ENCODE measurements at places on chromosomes 7 and 10.

DNA sequence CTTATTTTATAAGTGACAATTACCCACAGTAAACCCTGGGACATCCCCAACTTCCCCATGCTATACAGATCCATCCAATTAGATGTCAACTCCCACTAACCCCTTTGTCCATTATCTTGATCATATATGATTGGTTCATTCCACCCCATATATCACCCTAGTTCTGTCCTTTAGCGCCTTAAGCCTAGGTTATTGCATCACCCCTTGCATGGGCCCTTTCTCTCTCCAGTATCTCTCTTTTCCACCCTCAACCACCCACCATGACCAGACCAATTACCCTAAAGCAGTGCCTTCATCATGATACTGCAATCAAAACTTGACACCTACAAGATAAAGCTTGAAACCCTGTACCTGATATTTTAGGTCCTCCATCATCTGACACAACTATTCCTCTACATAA lies 37.9 kb upstream of the GATAD1 start:
- DNase-seq, result no peak

DNA sequence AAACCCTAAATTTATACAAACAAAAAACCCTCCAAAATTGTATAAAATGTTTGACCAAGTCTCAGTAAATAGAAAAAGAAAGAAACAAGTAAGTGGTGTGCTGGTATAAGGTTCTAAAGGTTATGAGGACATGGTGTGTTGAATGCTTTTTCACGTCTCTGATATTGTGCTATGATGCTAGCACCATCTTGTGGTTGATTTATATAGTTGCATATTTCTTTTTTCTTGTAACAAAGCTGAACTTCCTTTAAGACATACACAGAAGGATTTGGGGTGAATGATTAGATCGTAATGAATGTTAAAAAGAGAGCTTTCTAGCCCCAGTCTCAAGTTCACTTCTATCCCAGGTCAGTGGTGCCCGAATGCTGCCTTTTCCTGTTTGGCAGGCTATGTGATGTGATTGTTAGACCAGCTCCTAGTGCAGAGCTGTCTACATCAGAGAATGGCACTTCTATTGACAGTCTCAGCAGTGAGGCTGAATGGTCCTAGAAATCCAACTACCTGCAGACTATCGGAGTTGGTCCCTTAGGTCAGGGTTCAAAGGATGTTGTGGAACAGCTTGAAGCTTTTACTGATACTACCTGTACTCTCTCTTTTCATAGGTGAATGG lies 25.0 kb downstream of the VTI1A start:
- no peak for DNase-seq

DNA sequence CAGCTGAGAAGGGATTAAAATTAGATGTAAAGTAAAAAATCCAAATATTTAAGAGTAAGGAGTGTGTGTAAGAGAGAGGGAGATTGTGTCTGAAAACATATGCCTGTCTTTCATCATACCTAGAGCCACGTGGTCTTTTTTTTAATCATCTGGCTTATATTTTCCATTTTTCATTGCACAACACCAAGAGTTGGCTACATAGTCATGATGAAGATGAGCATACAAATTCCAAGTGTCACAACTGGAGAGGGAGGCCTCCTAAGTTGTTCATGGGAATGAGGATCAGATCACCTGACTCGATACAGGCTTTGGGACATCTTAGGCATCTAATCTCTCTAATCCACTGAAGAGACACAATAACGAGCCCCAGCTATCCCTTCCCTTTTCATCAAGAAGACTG lies 47.2 kb upstream of the CCDC3 start:
- no peak for DNase-seq

GRCh38 chr10:11881477-11882417 lies 58.6 kb downstream of the PROSER2 start:
- no peak for DNase-seq

GRCh38 chr10:10207538-10207937 lies 810.1 kb upstream of the CELF2 start:
- no peak for DNase-seq

DNA sequence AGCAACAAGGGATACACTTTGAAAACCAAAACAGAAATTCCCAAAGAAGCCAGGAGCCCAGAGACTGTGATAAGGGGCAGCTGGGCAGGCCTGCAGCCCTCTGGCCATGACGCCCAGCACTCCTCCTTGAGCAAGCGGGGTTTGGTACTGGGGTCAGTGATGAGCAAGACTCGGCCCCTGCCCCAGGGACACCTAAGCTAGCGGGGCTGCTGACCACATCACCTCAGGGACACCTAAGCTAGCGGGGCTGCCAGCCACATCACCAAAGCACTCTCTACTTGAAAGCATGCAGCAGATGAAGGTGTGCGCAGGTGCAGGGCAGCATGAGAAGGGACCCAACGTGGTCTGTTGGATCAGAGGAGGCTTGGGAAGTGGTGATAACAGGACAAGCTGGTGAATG lies 108.0 kb upstream of the PPP2R2D start:
- DNase-seq, result no peak

DNA sequence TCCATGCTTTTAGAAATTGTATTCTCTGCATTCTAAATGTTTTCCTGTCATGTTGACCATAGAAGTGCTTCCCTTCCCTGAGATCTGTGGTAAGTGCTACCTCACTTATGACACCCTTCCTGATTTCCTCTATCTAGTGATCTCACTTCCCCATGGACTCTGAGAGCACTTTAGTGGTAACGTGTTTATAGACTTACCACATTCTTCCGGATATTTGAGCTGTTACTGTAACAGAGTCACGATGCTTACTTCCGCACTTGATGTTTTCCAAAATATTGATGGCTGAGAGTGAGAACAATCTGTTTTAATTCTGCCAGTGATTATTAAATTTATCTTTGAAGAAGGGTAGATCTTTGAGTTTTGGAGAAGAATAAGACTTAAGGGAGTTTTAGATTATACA lies 60.1 kb upstream of the NAMPT start:
- no peak for DNase-seq

GRCh38 chr7:1749351-1749863 lies 79.3 kb downstream of the ELFN1 start:
- DNase-seq, result no peak

DNA sequence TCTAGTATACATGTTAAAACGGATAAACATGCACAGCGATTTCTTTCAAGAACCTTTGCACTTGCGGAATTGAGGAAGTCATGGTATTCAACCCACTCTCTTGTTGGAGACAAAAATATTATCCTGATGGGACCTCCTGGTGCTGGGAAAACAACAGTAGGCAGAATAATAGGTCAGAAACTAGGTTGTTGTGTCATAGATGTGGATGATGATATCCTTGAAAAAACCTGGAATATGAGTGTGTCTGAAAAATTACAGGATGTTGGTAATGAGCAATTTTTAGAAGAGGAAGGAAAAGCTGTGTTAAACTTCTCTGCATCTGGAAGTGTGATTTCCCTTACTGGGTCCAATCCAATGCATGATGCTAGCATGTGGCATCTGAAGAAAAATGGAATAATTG lies 6.9 kb downstream of the THNSL1 start:
- DNase-seq, result no peak

GRCh38 chr7:16066805-16067459 lies 354.4 kb downstream of the CRPPA start:
- DNase-seq, result no peak

- no peak for DNase-seq
Measured at GRCh38 chr7:94043299-94043698, 39.1 kb upstream of the BET1 start.

DNA sequence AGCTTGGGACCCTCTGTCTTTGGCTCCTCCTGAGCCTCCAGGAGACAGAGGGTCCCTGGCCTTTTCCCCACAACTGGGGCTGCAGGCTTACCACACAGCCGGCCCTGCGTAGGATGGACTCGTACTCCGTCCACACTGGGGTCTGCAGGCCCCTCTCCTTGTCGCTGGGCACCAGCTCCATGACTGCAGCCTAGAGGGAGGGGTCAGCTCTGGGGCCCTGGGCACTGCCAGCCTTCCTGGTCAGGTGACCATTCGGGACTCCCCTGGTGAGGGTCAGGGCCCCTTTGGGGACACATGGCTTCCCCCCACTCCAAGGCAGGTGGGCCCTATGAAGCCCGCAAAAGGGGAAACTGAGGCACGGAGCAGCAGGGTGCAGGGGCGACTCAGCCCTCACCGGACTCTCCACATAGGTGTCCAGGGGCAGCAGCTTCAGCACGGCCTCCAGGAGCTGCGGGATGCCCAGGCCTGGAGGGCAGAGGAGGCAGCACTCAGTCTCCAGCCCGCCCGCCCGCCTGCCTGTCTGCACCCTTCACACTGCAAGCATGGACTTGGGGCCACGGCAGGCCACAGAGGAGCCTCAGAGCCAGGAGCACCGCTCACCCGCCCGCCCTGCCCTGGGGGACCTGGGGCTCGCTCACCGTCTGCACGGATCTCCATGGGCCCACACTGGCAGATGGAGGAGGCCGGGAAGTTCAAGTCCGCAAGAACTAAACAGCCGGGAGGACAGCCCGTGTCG lies 1.1 kb downstream of the FUOM start:
- DNase-seq, result no peak

- DNase-seq, result peak; percentile 2
Measured at GRCh38 chr10:45249978-45250693, 65.3 kb downstream of the OR13A1 start.

- no peak for DNase-seq
Measured at GRCh38 chr7:120793213-120793936, 64.6 kb downstream of the TSPAN12 start.

- no peak for DNase-seq
Measured at GRCh38 chr7:106177300-106177690, 65.2 kb upstream of the SYPL1 start.

DNA sequence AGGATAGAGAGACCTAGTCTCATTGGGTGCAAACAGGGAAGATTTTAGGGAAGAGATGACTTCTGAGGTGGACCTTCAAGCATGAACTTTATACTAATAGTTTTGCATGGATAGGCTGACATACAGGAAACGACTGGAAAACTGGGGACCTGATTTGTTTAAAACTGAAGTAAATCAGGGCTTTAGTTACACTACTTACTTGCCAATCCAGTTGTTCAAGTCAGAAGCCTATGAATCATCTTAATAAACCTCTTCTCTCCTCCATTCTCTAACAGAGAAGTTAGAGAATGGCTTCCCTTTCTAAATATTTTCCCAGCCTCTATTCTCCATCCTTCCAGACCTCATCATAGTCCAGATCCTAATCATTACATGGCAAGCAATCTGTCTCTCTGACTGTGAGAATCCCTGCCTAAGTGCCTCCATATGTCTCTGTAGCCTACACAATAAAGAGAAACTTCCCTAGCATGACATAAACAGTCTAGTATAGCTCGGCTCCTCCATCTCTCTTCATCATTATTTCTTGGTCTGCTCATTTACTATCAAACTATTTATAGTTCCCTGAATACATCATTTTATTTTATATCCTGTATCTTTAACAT lies 55.8 kb downstream of the PRKG1 start:
- peak; percentile 16 for DNase-seq

DNA sequence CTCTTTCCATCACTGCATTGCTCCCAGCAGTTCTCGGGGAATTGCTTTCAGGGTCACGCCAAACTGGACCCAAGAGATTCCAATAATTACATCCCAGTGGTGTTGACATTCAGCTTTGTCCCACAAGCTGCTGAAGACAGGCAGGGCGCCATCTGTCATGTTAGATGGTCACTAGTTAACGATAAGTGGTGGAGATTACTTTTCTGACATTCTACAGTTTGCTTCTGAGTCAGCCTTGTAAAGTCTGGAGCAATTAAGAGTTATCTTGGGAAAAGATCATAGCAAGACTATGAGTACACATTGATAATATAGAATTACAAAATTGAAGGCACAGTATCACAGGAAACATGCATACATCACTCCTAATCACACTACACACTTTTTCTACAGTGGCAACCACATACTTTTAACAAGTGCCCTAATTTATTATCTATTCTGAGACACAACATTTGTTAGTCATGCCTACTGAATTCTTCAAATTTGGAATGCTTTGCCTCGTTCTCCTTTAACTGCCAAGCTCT lies 41.9 kb downstream of the SEMA3C start:
- DNase-seq, result peak; percentile 88

DNA sequence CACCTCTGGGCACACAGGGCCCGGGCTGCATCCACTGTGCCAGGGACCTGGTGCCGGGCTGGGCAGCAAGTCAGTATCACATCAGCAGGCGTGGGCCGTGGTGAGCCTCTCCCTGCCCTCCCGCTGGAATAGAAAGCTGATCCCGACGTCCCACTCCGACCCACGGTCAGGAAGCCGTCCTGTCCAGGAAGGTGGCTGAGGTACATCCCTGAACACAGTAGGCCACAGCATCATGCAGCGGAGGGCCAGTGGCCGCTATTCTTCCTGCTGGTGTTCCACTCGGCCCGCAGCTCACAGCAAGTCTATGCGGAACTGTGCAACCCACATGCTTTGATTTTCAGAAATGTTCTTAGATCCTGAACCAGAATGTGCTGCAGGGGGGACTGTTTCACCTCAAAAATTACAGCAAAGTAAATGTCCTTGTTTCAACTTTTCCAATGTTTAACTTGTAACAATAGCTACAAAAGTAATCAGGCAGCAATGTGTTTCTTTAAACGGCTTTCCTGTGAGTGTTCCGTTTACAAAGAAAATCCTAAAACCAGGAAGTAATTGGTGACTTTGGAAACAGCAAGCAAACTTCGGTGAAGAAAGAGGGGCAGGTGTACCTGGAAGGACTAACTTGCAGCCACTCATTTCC lies 676 bp upstream of the GPR146 start:
- no peak for DNase-seq

- DNase-seq, result no peak
Measured at GRCh38 chr10:104090611-104091010, 4.9 kb upstream of the COL17A1 start.

DNA sequence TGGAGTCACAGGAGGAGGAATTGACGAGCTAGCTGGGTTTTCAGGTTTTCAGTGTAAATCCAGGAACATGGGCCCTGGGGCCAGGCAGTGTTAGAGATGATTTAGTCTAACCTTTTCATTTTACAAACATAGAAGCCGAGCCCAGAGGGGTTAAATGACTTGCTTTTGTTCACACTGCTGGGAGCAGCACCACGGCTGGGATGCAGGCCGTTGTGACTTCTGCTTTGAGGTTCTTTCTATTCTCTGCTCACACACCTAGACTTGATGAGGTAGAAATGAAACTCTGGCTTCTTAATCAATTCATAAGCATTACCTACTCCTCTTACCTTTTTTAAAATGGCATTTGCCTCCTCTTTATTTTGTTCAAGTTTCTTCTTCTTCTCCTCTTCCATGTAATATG lies 36.4 kb downstream of the CREB5 start:
- DNase-seq, result no peak
